OCI-LY7 (cell line): ENCODE measurements at places on chromosomes 11 and 22.

DNA sequence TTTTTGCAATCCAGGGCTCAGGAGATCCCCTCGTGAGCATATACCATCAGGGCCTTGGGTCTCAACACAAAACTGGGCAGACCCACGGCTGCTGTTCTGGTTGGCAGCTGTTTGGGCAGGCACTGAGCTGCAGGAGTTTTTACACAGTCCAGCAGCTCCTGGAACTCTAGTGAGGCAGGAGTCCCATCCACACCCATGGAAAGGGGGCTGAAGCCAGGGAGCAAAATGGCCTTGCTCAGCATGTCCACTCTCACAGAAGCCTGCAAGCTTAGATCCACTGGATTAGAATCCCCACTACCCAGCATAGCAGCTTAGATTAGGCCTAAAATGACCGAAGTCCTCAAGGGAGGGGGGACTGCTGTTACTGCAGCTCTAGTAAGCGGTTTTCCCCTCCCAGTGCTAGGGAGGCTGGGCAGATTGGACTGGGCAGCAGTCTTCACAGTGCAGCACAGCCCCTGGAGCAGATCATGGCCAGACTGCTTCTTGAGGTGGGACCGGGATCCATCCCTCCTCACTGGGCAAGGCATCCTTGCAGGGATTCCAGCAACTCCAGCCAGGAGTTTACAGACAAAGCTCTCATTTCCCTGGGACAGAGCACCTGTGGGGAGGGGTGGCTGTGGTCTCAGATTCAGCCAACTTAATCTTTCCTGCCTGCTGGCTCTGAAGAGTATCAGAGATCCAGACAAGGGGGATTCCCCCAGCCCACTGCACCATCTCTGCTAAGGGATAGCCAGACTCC, 36.4 kb upstream of the CARD16 start:
- DNase-seq: no peak

DNA sequence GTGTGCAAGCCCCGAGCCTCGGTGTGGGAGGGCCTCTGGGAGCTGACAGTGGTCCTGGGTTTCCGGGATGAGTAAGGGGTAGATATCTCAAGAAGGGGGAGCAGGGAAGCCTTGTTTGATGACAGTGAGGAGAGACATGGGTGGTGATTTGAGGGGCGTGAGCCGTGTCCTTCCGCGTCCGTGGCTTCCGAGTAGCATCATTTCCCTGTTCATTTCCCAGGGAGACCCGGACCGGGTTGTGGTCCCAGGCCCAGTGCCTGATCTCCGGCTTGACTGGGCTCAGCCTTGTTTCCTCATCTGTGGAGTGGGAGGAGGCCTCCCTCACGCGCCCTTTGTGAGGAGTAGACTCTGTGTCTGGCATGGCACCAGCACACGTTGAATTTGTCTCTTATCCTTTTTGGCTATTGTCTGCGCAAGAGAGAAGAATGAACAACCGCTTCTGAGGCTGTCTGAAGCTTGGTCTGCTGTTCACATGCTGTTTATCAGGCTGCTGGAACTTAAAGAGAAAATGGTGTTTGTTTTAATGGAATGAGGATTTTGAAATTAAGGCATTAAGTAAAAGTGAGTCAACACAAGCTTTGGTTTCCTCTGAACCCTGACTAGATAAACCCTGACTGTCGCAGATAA, 348.5 kb downstream of the TBC1D22A start:
- no peak for DNase-seq

GRCh38 chr11:83195649-83196048, 2.1 kb downstream of the ANKRD42 start:
- no peak for DNase-seq

GRCh38 chr22:46528121-46528610, 9.3 kb downstream of the CELSR1 start:
- no peak for DNase-seq

DNA sequence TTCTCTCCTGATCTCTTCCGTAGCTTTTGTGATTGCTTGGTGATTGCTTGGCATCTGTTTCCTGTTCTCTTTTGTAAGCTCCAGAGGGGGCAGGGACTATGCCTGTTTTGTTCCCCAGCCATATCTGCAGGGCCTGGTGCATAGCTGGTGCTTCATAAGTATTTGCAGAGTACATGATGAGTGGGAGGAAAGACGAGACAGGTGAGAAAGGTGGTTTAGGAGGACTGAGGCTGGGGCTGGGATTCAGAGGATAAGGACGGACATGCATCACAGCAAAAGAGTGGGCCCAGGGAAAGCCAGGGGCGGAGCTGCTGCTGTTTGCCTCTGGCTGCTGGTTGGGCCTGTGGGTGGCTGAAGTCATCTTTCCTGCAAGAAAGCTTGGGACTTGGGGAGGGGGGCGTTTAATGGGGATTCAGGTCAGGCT, 62.4 kb downstream of the DSCAML1 start:
- no peak for DNase-seq

DNA sequence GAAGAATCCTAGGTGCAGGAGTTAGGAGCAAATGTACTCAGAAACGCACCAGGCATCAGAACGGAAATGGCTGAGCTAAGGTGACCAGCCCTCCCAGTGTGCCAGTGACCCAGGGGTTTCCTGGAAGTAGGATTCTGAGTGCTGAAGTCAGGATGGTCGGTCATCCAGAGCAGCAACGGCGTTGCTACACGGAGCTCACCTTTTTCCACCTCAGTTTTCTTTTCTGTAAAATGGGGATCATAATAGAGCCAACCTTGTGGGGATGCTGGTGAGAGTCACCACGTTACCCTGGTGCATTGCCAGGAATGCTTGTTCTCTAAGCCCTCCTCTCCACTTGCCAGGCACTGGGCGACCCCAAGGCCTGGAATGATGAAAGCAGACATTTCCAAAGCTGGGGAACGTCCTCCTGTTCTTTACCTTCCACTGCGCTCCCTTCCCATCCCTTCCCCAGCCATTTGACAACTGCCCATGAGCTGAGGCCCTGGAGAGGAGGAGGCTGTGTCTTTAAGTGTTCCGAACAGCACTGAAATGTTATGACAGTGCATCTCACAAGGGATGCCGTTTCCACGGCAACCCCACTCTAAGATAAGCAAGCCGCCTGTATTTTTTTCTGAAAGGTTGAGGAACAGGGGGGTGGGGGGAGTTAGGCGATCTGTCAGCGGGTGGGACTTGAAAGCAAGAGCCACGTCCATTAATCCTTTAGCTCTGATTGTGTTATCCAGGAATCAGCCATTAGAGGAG, 66.8 kb downstream of the TSPAN18 start:
- no peak for DNase-seq

DNA sequence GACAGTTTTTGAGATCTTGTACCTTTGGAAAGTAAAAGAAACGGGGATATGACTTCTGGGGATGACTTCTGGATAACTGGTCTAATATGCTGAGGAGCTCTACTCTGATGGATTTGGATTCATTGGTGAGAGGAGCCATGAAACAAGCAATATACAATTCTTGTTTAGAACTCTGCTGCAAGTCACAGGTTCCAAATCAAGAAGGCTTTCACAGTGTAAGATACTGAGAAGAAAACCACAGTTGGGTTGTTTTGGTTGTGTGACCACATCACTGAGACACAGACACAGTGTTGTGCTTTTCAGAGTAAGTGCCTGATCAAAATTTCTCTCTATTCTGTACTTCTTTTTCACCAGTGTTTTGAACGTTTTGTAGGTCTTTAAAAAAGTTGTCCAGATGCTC, 13.1 kb upstream of the UCP2 start:
- DNase-seq: peak; percentile 51

- DNase-seq: no peak
These were observed 71.1 kb downstream of the CCDC73 start for GRCh38 chr11:32723332-32723731.

DNA sequence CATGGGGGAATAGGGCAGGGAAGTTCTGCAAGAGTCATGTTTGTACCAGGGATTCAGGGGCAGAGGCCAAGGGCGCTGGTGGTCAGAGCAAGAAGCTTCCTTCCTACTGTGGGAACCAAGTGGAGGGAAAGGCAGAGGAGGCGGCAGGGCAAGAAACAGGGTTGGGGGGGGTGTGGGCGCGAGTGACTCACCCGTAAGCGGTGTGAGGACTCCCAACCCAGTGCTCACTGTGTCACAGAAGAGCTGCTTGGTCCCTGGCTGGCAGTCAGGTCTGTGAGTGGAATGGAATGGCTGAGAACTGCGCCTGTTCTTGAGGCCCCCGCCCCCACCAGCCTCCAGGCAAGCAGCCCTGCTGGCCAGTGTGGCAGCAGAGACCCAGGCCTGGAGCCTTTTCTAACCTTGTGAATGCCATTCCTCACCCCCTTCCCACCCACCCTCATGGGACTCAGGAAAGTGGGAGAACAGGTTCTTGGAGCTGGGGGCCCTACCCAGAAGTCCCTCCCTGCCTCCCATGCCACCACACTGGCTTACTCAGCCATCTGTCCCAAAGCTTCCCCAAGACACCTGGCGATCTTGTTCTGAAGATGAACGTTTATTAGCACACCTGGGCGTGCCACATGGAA, 4.7 kb downstream of the LRRC10B start:
- DNase-seq: no peak

GRCh38 chr11:6393989-6394670, 3.9 kb downstream of the SMPD1 start:
- no peak for DNase-seq

- no peak for DNase-seq
These were observed 28.3 kb upstream of the UPB1 start for GRCh38 chr22:24466716-24467328.

GRCh38 chr22:31075961-31076360, 5.2 kb upstream of the SMTN start:
- no peak for DNase-seq
